ENCODE measurements at places on chromosomes 12 and 14. TPM values are rescaled to one million over a fixed set of nuclear protein-coding genes. Genes with fewer than 3 reads are reported as not detected.

GRCh38 chr12:105382771-105383622 lies 52.5 kb downstream of the C12orf75 start:
- no peak overlapping the region for H3K27ac ChIP-seq
- no peaks in the 10 kb centered on the region for H3K4me1 ChIP-seq
- no peak overlapping the region for H3K4me3 ChIP-seq
- no peaks in the 10 kb centered on the region for H3K36me3 ChIP-seq
- no peak for DNase-seq

DNA sequence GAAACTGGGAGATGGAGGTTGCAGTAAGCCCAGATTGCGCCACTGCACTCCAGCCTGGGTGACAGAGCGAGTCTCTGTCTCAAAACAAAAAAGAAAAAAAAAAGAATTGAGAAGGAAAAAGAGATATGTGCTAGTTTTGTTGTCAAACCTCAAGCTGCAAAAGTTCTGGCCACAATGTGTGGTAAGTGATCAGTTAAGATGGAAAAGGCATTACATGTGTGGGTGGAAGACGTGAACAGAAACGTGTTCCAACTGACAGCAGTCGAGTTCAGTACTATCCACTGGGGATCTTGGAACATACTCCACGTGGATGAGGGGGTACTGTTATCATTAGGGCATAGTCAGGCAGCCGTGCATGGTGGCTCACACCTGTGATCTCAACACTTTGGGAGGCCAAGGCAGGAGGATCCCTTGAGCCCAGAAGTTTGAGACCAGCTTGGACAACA lies 17.3 kb downstream of the GPR68 start:
- H3K4me1 ChIP-seq: peaks cover 4% of the 10 kb centered on the region
- H3K36me3 ChIP-seq: peaks cover 5% of the 10 kb centered on the region
- H3K27ac ChIP-seq: no peak overlapping the region
- H3K4me3 ChIP-seq: no peak overlapping the region

DNA sequence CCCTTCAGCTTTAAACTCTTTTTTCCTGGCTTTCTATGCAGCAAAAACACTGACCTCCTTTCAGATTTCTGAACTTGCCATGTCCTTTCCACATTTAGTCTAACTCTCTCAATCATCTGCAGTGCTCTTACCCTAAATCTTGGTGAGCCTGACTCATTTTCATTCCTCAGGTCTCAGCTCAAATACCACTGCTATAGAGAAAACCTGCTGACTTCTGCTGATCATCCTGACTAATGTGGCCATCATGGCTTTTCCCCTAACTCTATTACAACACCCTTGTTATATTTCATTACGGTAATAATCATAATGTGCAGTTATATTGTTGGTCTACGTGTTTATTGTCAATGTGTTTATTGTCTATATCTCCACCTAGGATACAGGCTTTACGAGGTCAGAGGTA lies 207.3 kb upstream of the OR4E1 start:
- H3K36me3 ChIP-seq: no peaks in the 10 kb centered on the region
- no peak overlapping the region for H3K27ac ChIP-seq
- no peak for DNase-seq

DNA sequence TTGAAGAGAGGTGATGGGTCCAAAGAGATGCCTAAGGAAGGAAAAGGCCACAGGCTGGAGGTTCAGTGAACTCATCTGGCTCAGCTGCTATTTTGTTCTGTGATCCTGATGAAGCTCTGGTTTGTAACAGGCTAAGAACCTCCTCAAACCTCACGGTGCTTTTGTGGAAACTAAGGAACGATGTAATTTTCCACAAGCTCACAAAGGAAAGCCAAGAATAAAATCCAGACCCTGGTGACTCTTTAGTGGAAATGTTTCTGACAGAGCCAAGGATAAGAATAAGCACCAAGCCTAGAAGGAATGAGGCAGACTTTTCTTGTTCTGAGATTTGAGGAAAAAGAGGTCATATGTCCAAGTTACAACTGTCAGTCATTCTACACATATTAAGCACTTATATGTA lies 93.6 kb downstream of the SLC24A4 start:
- H3K4me3 ChIP-seq: no peak overlapping the region
- no peak for DNase-seq
- peaks cover 14% of the 10 kb centered on the region for H3K27me3 ChIP-seq
- H3K36me3 ChIP-seq: no peaks in the 10 kb centered on the region

DNA sequence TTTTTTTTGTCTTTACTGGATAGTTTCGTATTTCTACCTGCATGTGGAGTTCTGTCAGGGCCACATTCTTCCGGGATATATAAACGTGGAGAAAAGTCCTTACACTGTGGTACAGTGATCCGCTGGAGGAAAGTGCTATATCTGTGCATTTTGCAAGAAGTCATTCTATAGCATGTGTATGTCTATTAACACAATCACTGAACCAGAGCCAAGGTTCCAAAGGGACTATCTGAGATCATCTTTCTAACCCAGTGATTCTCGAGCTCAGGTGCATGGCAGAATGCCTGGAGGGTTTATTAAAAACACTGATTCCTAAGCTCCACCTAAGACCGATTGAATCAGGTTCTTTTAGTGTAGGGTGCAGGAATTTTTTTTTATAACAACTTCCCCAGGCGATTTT lies 354.0 kb downstream of the NRXN3 start:
- no peak overlapping the region for H3K27ac ChIP-seq
- no peaks in the 10 kb centered on the region for H3K27me3 ChIP-seq
- H3K4me3 ChIP-seq: no peak overlapping the region
- no peak for DNase-seq
- no peaks in the 10 kb centered on the region for H3K4me1 ChIP-seq
- H3K36me3 ChIP-seq: no peaks in the 10 kb centered on the region

DNA sequence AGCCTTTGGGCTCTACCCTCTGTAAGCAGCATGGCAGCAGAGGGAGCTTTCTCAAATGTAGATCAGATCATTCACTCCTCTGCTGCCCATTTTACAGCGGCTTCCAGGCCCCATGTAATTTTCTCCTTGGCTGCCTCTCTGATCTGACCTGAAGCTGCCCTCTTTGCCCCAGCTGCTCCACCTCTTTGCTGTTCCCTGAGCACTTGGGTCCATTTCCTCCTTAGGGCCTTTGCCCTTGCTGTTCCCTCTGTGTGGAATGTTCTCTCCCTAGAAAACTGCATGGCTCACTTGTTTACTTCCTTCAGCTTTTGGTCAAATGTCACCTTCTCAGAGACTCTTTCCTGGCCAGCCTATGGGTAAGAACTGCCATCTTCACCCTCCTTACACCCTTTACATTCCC lies 37.2 kb downstream of the SMOC1 start:
- H3K27ac ChIP-seq: no peak overlapping the region
- no peaks in the 10 kb centered on the region for H3K4me1 ChIP-seq
- H3K27me3 ChIP-seq: no peaks in the 10 kb centered on the region
- H3K4me3 ChIP-seq: no peak overlapping the region

DNA sequence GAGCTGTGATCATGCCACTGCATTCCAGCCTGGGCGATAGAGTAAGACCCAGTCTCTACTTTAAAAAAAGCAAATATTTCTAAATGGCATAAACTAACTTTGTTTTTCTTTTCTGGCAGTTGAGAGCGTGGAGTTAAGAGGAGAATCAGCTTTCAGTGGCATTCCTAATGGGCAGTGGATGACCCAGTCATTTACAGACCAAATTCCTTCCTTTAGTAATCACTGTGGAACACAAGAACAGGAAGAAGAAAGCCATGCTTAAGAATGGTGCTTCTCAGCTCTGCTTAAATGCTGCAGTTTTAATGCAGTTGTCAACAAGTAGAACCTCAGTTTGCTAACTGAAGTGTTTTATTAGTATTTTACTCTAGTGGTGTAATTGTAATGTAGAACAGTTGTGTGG lies 21.2 kb downstream of the TDG start:
- H3K36me3 ChIP-seq: peaks cover 30% of the 10 kb centered on the region
- H3K27me3 ChIP-seq: no peaks in the 10 kb centered on the region
- H3K27ac ChIP-seq: peak overlapping the region; percentile 58
- H3K4me1 ChIP-seq: peaks cover 12% of the 10 kb centered on the region
- no peak overlapping the region for H3K4me3 ChIP-seq
- DNase-seq: no peak

GRCh38 chr12:76947304-76947703 lies 68.5 kb upstream of the CSRP2 start:
- no peak for DNase-seq
- H3K27ac ChIP-seq: no peak overlapping the region
- H3K4me1 ChIP-seq: peaks cover 29% of the 10 kb centered on the region
- H3K27me3 ChIP-seq: no peaks in the 10 kb centered on the region
- no peak overlapping the region for H3K4me3 ChIP-seq

DNA sequence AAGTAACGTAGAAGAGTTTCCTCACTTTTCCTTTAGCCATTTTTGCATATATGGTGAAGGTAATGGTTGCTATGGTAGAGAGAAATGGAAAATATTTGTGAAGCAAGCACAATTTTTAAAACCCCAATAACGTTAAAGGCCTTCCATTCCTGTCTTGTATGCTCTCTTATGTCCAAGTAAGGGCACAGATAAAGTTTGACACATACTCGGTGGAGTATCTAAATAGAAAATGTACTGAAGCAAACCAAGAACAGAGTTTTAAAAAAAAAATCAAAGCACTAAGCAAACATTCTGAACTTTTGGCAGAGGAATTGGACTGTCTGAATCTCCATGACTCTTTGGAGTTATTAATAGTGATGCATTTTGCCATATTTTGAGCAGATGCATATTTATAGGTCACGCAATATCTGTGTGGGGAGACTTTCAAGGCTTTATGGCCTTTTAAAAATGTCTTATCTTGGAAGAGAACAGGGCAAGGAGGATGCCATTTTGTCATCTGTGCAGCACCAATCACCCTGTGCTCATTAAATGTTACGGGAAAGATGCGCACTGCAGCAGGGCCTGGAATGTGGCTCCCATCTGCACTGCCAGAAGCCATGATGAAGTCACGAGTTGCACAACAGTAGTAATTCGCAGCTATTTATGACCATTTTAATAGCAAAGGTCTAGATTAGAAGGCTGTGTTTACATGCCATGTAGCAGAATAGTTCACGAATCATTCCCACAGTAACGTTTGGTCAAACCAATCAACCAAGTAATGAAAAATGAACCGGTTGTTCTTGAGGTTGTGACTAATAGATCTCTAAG lies 23.3 kb upstream of the AMIGO2 start:
- DNase-seq: no peak
- H3K36me3 ChIP-seq: peaks cover 2% of the 10 kb centered on the region
- H3K4me3 ChIP-seq: no peak overlapping the region
- H3K27me3 ChIP-seq: no peaks in the 10 kb centered on the region

DNA sequence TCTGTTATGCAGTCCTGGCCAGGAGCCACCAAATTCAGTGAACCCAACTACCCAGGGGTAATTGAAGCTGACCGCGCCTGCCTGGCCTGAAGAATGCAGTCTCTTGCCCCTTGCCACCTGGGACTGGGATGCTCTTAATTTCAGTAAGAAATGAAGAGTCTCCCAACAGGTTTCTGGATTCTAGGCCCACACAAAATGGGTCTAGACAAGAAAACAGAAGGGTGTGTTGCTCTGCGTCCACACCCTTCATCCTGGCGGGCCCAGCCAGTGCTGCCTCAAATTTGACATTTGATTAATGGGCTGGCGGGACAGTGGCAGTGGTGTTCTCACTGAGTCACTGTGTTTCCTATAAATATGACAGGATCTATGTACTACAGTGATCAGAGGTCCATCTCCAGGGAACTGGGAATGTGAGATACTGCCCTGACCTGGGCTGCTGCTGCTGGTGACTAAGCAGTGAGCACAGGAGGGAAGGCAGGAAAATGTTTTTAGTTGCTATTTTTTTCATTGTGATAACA lies 6.5 kb downstream of the TMEM253 start:
- no peak overlapping the region for H3K4me3 ChIP-seq
- DNase-seq: no peak
- peaks cover 6% of the 10 kb centered on the region for H3K27me3 ChIP-seq
- H3K4me1 ChIP-seq: peaks cover 34% of the 10 kb centered on the region
- H3K36me3 ChIP-seq: no peaks in the 10 kb centered on the region

- no peak for DNase-seq
- peak overlapping the region; percentile 75 for H3K27ac ChIP-seq
- peaks cover 5% of the 10 kb centered on the region for H3K36me3 ChIP-seq
- H3K4me1 ChIP-seq: peaks cover 38% of the 10 kb centered on the region
- no peak overlapping the region for H3K4me3 ChIP-seq
- no peaks in the 10 kb centered on the region for H3K27me3 ChIP-seq
Measured at GRCh38 chr12:12216349-12217017, 50.4 kb downstream of the LRP6 start.

GRCh38 chr12:3747976-3748619 lies 4.8 kb downstream of the CRACR2A start:
- no peak overlapping the region for H3K4me3 ChIP-seq
- peak; percentile 63 for DNase-seq
- no peak overlapping the region for H3K27ac ChIP-seq
- H3K36me3 ChIP-seq: no peaks in the 10 kb centered on the region

GRCh38 chr12:44019118-44019517 lies 183.2 kb downstream of the TMEM117 start:
- no peak overlapping the region for H3K27ac ChIP-seq
- no peaks in the 10 kb centered on the region for H3K27me3 ChIP-seq
- no peak for DNase-seq

- no peaks in the 10 kb centered on the region for H3K4me1 ChIP-seq
- H3K36me3 ChIP-seq: no peaks in the 10 kb centered on the region
- no peaks in the 10 kb centered on the region for H3K27me3 ChIP-seq
- DNase-seq: no peak
- no peak overlapping the region for H3K27ac ChIP-seq
Measured at GRCh38 chr14:82449926-82450468, 916.3 kb upstream of the SEL1L start.

- H3K27ac ChIP-seq: no peak overlapping the region
- H3K36me3 ChIP-seq: peaks cover 27% of the 10 kb centered on the region
- no peaks in the 10 kb centered on the region for H3K4me1 ChIP-seq
Measured at GRCh38 chr14:105223770-105224544, 24.4 kb upstream of the BTBD6 start.

DNA sequence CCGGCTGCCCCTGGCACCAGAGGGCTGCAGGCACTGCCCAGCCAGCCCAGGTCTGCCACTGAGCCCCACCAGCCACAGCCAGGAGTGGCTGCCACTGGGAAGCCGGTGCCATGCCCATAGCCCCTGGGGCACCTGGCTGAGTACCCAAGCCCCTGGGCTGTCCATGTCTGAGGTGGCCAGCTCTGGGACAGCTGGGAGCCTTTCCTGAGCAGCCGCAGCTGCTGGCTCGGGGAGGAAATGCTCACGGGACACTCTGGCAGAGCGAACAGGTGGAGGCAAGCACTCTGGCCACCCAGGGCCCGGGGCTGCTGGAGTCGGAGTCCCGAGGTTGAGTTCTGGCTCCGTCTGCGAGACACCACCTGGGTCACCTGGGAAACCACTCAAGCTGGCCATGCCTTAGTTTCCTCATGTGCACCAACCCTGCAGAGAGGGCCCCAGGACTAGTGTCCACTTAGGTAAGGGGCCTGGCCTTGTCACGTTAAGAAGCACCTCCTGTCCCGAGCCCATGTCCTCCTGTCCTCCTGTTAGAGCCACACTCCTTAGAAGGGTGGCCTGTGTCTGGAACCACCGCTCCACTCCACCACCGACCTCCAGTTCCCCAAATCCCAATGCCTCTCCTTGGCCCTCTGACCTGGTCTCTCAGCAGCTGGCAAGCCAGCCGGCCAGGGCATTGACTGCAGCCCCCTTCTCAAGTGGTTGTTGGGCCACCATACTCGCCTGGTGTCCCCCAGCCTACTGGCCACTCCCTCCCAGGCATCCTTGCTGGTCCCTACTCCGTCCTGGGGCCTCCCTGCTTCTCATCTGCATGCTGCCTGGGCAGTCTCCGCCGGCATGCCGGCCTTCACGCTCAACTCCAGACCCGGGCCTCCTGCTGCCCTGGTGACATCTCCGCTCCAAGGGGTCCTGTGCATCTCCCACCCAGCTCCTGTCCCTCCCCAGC lies 45.3 kb downstream of the BEGAIN start:
- DNase-seq: no peak
- H3K4me3 ChIP-seq: no peak overlapping the region
- H3K4me1 ChIP-seq: no peaks in the 10 kb centered on the region
- H3K27me3 ChIP-seq: no peaks in the 10 kb centered on the region
- H3K36me3 ChIP-seq: no peaks in the 10 kb centered on the region

Gene KRT7
- total RNA-seq: 168 TPM

Gene CCNB1IP1
- 47.4 TPM for total RNA-seq

Gene NFE2
- total RNA-seq: 0.30 TPM

Gene SERPINA9
- total RNA-seq: not detected

Gene CMA1
- not detected for total RNA-seq

Gene TOMM20L
- total RNA-seq: not detected
